ENCODE measurements at places on chromosomes 4 and X.

- no peak for DNase-seq
Observed at GRCh38 chrX:136941396-136942337, 61.1 kb upstream of the RBMX start.

GRCh38 chr4:174808836-174809235 is 20.2 kb downstream of the GLRA3 start:
- no peak for DNase-seq

DNA sequence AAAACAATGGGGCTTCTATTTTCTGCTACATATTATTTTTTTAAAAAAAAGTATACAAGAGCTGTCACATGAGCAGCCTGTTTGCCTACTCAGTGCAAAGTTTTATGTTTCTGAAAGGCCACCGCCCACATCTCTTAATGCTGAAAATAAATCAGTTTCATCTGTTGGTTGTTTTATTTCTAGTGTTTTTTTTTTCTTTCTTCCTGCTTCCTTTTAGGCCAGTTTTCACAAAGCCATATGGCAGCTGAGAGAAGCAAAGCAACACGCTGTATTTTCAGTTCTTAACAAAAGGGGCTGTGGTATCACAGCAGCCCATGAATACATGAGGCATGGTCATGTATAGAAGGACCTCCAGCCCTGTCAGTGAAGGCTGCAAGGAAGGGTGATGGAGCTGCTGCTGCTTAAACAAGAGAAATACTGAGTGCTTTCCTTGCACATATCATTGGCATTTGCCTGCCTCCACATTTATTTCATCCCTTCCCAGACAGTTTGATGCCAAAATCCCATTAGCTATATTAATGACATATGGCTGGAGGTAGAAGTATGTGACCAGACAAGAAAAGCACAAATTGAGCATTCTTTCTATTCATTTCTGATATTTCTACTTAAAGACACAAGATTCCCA is 172.5 kb downstream of the PCDH18 start:
- no peak for DNase-seq

DNA sequence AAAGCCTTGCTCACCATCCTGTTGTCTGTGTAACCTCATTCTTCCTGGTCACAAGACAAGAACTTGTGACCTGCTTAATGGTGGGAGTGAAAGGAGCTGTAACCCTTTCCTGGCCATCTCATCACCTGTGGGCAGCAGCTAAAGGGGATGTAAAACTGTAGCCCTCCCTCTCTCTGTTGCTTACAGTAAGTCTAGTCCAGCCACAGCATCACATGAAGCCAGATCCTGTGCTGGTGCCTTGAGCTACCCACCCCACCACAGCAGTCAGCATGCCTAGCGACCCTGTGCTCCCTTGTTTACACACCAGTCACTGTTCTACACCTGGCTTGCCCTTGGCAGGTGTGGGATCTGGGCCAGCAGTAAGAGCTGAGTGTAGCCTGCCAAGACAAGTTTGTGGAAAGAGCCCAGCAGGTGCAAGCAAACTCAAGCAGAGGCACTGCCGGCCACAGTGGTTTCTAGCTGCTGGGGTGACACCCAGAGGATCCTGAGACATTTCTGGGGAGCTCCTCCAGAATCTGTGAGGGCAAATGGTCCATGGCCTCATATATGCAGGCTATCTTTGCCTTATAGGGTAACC is 41.0 kb downstream of the UGT2B28 start:
- peak; percentile 65 for DNase-seq

GRCh38 chrX:39157796-39158195 is 356.5 kb downstream of the MID1IP1 start:
- DNase-seq = no peak

GRCh38 chr4:82715731-82716617 is 82.6 kb downstream of the SCD5 start:
- no peak for DNase-seq

GRCh38 chrX:101257448-101258258 is 33.5 kb downstream of the TAF7L start:
- DNase-seq = no peak
